ENCODE measurements at places on chromosomes 3 and 15.

- DNase-seq, result no peak
Observed at GRCh38 chr15:66850996-66851310, 148.9 kb downstream of the SMAD6 start.

GRCh38 chr3:155326901-155327300 is 33.4 kb upstream of the STRIT1 start:
- DNase-seq, result no peak

- DNase-seq, result no peak
Observed at GRCh38 chr3:108998436-108998835, 44.8 kb upstream of the GUCA1C start.

DNA sequence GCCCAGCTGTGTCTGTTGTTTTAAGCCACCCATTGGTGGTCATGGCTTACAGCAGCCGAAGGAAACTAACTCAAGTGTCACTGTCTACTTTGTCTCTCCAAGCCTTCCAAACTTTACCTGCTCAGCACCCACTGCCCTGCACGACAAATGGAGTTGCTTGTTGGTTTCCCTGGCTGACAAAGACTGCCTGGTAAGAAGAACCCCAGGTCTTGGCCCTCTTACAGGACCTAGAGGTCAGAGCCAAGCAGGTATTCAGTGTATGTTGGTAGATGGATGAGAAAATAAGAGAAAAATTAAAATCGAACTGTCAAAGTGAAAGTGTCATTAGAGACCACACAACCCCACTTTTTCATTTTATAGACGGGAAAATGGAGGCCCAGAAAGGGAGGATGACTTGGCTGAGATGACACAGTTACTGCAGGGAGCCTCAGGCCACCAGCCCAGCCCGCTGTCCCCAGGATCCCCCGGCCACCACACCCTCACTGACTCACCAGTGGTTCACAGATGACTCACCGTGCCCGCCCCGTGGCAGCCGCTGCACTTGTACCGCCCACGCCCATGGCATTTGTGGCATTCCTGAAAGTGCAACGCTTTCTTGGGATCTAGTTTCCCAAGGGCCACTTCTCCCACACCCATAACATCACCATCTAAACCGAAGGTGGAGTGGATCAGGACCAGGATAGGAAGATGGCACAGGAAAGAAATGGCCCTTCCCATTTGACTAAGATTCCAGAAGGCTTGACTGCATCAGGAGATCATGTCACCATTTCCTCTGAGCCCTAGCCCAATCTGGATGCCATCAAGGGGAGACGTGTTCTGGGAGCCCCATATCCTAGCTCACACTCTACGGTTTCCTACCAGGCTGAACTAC is 15.2 kb downstream of the SSUH2 start:
- DNase-seq, result no peak

DNA sequence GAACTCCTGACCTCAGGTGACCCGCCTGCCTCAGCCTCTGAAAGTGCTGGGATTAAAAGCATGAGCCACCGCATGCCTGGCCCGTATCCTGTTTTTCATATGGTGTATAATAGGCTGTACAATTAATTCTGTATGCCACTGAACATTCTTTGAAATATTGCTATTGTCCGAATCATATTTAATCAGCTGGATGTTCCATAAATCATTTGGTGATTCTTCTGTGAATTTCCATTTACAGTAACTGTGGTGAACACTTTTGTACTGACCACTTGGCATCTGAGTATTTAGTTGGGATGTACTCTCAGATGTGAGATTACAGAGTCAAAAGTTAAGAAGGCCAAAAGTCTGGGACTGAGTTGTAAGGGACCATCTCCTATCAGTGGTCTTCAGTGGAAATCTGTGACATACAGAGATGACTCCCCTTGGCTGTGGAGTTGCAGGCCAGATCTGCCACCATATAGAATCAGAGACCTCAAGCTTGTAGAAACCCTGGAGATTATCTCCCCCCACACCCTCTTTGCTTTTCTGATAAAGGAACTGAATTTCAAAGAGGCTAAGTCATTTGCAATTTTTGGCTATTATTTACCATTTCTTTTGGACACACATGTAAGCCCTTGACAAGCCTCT is 25.7 kb upstream of the DYNC1LI1 start:
- no peak for DNase-seq

DNA sequence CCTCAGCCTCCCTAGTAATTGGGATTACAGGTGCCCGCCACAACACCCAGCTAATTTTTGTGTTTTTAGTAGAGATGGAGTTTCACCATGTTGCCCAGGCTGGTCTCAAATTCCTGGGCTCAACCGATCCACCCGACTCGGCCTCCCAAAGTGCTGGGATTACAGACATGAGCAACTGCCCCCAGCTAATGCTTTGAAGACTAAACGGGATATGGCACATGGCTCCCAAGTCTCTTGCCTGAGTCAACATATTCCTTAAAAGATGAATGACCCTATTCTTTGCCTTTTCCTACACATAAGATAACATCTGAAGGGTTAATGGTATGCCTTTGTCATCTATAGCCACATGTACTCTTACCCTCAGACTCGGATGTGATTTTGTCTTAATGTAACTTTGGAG is 38.4 kb upstream of the NEDD4 start:
- DNase-seq, result no peak

DNA sequence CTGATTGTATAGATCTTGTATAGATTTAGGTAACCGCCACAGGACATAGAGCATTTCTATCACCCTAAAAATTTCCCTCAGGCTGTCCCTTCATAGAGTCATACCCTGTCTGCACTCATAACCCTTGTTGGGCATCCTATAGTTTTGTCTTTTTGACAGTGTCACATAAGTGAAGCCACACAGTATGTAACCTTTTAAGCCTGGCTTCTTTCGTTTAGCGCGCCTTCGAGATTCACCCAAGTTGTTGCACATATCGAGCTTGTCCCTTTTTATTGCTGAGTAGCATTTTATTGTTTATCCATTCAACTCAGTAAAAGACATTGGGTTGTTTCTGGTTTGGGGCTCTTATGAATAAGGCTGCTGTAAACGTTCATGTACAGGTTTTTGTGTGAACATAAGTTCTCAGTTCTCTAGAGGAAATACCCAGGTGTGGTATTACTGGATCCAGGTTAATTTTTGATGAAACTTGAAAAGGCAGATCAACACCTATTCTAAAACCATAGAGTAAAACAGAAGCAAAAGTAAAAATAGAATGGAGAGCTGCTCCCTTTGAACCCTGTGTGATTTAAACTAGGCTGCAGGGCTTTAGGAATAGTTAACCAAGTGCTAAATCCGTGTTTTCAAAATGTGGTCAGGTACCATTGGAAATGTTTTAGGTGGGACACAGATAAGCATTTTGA is 49.5 kb downstream of the CD86 start:
- DNase-seq, result no peak

GRCh38 chr3:40930131-40930538 is 269.2 kb upstream of the CTNNB1 start:
- DNase-seq, result no peak

- DNase-seq, result no peak
Observed at GRCh38 chr3:197750858-197751737, 1.4 kb downstream of the FYTTD1 start.

- no peak for DNase-seq
Observed at GRCh38 chr15:66880380-66881155, 178.5 kb downstream of the SMAD6 start.

DNA sequence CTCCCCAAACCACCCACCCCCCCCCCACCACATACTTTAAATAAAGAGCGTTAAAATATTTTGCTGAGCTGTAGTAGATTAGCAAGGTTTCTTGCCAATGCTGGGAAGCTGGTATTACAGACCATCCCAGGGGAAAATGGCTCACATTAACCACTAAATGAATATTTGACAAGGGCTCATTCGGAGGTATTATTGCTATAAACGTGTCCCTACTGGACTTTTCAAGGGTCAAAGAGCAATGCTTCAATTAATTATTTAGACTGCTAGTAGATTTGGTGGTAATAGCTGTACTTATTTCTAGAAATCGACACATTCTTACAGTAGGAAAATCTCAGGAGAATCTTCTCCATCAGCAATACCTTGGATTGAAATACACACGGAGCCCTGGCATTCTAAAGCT is 5.2 kb downstream of the SOX2 start:
- no peak for DNase-seq

- DNase-seq, result no peak
Observed at GRCh38 chr15:89349206-89349558, 14.6 kb upstream of the POLG start.

GRCh38 chr15:43511012-43511885 is 6.2 kb upstream of the MAP1A start:
- peak; percentile 72 for DNase-seq

DNA sequence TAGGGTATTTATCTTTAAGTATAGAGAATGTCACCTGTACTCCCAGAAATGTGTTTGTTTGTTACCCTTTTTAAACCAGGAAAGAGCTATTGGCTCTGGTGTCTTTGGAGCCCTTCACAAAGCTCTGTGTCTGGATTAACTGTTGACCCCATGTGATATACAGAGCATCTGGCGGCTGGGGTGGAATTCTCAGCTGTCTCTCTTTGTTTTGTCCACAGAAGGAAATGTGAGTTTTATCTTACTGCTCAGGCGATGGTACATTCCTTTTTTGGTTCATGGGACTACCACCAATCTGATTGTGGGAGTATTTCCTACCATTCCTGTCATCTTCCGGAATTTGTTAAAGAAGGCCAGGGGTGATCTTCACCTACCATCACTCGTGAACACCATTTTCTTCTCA is 120.3 kb downstream of the AKAP13 start:
- no peak for DNase-seq

DNA sequence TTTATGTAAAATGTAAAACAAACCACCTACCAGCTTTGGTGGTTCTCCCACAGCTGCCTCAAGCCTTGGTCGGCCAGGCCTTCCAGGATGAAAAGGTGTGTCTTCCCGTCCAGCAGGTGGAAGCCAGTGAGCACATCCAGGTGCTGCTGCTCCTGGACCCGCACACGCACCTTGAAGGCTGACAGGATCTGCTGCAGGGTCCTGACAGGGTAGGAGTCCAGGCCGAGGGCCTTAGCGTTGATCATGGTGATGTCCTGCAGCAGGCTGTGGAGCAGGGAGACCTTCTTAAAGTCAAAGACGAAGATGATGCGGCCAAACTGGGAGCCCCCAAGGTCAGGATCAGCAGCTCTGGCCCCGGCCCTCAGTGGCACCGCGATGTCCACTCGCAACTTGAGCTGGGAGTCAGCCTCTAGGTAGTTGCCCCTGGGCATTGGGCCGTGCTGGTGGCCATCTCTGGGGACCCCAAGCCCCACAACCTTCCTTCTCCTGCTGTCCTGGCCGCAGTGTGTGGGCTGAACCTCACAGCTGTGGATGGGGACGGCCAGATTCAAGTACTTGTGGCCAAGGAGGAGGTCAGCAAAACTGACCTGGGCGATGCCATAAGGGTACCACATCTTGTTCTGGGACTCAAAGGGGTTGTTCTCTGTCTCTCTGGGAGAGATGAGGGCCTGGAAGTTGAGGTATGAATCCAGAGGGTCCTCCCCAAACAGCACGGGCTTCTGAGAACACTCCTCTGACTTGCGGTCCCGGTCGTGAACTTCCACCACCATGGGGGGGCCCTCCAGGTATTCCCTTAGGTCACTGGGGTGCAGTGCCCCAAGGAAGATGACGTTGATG is 48.6 kb downstream of the CFAP92 start:
- DNase-seq, result no peak

GRCh38 chr15:64842096-64842939 is 603 bp downstream of the PLEKHO2 start:
- DNase-seq, result no peak

DNA sequence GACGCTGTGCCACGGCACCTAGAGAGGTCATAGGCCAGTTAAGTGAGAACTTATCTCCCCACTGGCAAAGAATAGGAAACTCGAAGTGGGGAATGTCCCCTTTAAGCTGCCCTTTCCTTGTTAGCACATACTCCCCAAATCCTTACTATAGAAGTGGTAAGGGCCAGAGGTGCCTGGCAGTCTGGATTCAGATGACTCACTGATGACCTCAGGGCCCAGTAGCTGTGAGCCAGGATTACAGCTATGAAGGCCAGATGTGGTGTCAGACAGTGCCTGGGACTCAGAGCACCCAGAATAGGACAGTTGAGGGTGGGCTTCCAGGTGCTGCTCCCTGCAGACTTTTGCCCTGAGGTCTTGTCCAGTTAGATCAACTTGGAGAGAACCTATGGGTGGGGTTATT is 37.7 kb downstream of the PDIA5 start:
- DNase-seq, result no peak

DNA sequence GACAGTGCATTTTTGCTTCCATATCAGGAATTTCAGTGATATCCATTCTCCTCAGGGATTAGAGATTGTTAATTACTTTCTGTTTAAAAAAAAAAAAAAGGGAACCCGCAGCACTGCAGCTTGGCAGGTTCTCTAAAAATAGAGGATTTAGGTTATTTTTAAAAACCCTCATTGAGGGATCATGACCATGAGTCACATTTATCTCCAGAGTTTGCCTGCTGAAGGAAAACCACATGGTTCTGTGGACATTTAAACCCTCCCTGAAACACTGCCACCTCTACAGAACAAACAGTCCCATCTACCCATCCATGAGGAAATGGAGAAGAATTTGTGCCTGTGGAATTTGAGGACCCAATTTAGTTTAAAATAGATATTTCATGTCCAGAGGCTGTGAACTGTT is 66.2 kb upstream of the UBE2E1 start:
- no peak for DNase-seq

DNA sequence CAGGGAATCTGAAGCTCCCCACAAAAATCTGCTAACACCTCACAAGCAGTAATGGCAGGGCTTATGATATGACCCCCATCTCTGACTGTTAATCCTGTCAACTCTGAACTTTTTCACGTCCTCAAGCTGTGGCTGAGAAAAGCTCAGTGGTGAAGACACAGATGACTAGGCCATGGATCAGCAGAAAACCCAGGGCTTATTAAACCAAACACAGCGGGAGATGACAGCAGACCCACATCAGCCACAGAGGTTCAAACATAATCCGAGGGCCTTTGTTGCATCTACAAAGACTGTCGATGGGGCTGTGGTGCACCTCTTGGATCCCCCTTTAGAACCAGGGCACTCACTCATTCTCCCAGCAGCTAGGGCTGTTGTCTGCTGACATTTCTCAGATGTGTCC is 50.4 kb downstream of the GLB1 start:
- DNase-seq, result no peak

GRCh38 chr3:166444336-166444735 is 607.1 kb upstream of the BCHE start:
- no peak for DNase-seq

- DNase-seq, result no peak
Observed at GRCh38 chr15:66939451-66940023, 125.9 kb upstream of the SMAD3 start.

DNA sequence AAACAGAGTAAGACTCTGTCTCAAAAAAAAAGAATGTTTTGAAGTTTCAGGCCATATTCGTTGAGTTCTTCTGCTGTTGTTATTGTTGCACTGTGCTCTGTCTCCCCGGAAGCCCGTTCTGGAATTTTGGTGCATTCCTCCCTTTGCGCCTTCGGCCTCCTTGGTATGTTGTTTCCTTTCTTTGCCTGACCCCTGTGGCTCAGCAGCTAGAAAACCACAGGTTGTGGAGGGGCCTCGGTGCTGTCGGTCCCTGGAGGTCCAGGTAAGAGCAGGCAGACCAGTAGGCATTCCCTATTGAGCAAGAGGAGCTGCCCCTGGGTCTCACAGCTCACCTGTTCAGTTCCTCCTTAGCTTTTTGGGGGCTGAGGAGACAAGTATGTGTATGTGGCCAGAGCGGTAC is 51.0 kb upstream of the DLG1 start:
- DNase-seq, result no peak

- no peak for DNase-seq
Observed at GRCh38 chr3:152874896-152875749, 40.2 kb downstream of the P2RY1 start.

All from NCI-H1092 treated with DMSO at 0.1 percent for 48 hours (cell line).